Hindlimb muscle (tissue), 1 donor: ENCODE measurements at places on chromosomes 2 and 18. TPM values are rescaled to one million over a fixed set of nuclear protein-coding genes. Genes with fewer than 3 reads are reported as not detected.

- DNase-seq: no peak
Observed at GRCh38 chr2:212926940-212927339, 224.5 kb downstream of the IKZF2 start.

Gene CDK5R2
- not detected for polyA plus RNA-seq

Gene RAPGEF4
- polyA plus RNA-seq: 2.5 TPM

Gene POLR1A
- polyA plus RNA-seq: 19.3 TPM

GRCh38 chr18:28690100-28690499 lies 513.2 kb upstream of the CDH2 start:
- no peak for DNase-seq

- DNase-seq: no peak
Observed at GRCh38 chr2:140295767-140296166, 1515.6 kb upstream of the NXPH2 start.

Gene DSC1
- polyA plus RNA-seq: 0.56 TPM

Gene ZEB2
- polyA plus RNA-seq: 132 TPM

DNA sequence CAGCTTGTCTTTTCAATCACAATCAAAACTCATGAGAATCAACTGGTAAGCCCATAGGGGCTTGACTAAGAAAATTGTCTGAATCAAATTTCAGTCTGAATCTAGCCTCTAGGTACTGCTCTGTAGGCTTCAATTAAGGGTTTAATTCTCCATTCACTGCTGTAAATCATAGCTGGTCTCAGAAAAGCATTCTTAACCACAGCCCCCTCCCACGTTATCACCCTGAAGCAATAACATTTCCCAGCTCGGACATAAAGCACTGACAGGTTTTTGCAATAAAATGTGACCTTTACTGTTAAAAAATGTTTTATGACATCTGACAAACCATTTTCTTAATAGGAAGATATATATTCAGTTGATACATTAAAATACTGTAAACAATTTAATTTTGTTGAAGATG lies 55.0 kb downstream of the LRP1B start:
- DNase-seq: no peak

Gene LBX2
- polyA plus RNA-seq: 0.52 TPM

DNA sequence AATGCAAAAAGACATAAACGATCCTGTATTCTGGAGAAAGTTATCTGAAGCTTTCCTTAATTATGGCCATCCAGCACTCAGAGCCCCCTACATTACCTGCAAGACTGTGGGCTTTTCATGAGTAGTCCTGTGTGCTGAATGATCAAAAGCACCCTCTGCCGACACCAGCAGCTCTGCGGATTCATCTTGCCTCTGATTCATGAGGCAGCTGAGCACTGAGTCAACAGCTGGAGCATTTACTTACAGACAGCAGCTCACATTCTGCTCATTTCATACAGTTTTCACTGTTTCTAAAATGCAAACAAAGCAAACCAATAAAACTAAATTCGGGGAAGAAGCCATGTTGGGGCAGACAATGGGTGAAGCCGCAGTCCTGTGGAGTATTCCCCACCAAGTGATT lies 886.5 kb downstream of the CNTNAP5 start:
- no peak for DNase-seq

Gene IL18RAP
- 0.14 TPM for polyA plus RNA-seq

- DNase-seq: no peak
Observed at GRCh38 chr18:901761-902160, 2.9 kb upstream of the ADCYAP1 start.

Gene TRIM43
- polyA plus RNA-seq: not detected

DNA sequence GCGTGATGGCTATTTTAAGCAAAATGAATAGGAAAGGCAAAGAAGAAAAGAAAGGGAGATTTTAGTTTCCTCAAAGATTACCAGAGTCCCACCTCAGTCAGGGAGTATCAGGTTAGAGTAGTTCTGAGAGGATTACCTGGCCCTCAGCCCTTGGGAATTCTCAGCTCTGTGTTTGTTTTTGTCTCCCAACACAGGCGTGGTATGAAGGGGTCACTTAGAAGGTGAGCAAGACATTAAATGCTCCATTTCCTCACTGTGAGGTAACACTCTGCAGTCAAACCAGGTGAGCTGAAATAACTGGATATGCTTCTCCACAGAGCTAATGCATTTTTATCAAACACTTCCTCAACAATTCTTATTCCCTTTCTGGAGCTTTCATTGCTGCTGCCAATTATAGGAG lies 232.2 kb downstream of the IKZF2 start:
- no peak for DNase-seq

- DNase-seq: no peak
Observed at GRCh38 chr18:23740105-23740830, 51.0 kb downstream of the LAMA3 start.
